Ammon's horn (tissue), 1 donor: ENCODE measurements at places on chromosomes 11 and 22.
A peak's percentile ranks its signal among the peaks of the same experiment; 100 is the strongest.

DNA sequence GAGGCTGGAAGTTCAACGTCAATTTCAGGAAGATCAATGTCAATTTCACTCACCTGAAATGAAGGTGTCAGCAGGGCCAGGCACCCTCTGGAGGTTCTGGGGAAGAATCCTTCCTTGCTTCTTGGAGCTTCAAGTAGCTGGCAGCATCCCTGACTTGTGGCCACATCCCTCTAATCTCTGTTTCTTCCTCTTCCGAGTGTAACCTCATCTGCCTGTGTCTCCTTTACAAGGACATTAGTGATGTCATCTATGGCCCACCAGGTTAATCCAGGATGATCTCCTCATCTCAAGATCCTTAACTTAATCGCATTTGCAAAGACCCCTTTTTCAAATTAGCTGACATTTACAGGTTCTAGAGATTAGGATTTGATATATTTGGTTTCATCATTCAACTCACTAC is 240.8 kb upstream of the MTNR1B start:
- DNase-seq: no peak

- no peak for DNase-seq
Measured at GRCh38 chr22:23210428-23211170, 30.3 kb downstream of the BCR start.

- DNase-seq: no peak
Measured at GRCh38 chr11:46293641-46294103, 16.2 kb downstream of the CREB3L1 start.

DNA sequence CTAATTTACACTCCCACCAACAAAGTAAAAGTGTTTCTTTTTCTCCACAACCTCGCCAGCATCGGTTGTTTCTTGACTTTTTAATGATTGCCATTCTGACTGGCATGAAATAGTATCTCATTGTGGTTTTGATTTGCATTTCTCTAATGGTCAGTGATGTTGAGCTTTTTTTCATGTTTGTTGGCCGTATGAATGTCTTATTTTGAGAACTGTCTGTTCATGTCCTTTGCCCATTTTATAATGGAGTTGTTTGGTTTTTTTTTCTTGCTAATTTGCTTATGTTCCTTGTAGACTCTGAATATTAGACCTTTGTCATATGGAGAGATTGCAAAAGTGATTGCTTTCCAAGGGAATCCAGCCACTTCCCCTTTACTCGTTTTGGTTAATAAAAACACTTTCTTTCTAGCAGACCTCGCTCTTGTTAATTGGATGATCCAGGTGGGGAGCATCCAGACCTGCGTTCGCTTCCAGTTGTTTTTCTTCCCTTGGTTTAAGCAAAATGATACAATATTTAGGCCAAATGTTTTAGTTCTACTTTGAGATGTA is 17.1 kb upstream of the APOL4 start:
- DNase-seq: no peak

- no peak for DNase-seq
Measured at GRCh38 chr11:65525546-65526480, 930 bp downstream of the SCYL1 start.

DNA sequence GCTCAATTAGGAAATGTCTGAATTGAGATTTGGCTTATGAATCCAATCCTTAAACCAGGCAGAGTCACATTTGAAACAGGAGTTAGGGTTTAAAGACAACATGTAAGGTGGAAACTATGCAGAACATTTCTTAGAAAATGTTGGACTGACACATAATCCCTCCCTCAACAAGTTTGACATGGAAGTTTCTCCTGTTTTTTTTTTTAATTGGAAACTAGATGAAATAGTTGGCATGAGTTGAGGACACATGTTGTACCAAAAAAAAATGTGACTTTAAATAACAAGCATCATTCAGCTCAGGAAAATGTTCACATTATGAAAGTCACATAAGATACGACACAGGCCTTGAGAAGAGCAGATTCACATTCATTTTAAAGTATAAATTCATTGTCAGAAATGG is 154.9 kb upstream of the DDI1 start:
- DNase-seq: no peak

DNA sequence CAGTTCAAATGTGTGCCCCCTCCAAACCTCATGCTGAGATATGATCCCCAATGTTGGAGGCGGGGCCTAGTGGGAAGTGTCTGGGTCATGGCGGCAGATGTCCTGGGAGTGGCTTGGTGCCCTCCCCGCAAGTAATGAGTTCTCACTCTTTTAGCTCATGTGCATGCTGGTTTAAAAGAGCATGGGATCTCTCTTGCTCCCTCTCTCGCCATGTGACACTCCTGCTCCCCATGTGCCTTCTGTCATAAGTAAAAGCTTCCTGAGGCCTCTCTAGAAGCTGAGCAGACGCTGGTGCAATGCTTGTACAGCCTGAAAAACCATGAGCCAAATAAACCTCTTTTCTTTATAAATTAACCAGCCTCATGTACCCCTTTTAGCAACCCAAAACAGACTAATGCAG is 98.8 kb downstream of the SGSM3 start:
- DNase-seq: no peak

GRCh38 chr22:36617694-36618522 is 85.6 kb downstream of the CACNG2 start:
- no peak for DNase-seq

GRCh38 chr11:13205486-13205885 is 72.1 kb upstream of the BMAL1 start:
- peak; percentile 48 for DNase-seq

DNA sequence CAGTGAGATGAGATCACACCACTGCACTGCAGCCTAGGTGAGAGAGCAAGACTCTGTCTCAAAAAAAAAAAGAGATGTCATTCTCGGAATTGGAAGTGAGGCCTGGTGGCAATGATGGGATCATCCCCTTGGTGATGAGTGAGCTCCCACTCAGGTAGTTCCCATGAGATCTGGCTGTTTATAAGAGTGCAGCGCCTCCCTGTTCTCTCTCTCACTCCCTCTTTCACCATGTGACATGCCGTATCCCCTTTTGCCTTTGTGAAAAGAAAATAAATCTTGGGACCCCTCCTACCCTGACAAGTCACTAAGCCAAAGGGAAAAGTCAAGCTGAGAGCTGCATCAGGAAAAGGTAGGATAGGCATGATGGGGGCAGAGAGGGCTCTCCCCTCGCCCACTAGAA is 28.8 kb downstream of the ZNF70 start:
- DNase-seq: no peak

- no peak for DNase-seq
Measured at GRCh38 chr11:61384271-61385242, 7.8 kb upstream of the TMEM216 start.

DNA sequence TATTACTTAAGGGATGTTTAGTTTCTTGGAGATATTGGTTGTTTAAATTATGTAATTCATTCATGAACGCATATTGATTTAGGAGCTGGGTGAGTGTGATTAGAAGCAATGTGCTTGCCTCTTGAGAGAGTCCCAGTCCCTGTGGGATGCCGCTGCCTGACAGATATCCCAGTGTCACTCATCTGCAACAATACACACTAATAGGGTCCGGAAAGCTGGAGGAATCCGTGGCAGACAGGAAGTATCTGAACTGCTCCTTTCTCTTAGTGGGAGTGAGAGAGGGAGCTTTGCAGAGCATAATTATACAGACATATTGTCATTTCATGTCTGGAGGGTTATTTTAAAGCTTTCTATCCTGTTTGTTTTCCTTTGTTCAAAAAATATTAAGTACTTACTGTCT is 17.4 kb downstream of the AMOTL1 start:
- no peak for DNase-seq

GRCh38 chr11:34977089-34977912 is 60.9 kb downstream of the PDHX start:
- DNase-seq: no peak

DNA sequence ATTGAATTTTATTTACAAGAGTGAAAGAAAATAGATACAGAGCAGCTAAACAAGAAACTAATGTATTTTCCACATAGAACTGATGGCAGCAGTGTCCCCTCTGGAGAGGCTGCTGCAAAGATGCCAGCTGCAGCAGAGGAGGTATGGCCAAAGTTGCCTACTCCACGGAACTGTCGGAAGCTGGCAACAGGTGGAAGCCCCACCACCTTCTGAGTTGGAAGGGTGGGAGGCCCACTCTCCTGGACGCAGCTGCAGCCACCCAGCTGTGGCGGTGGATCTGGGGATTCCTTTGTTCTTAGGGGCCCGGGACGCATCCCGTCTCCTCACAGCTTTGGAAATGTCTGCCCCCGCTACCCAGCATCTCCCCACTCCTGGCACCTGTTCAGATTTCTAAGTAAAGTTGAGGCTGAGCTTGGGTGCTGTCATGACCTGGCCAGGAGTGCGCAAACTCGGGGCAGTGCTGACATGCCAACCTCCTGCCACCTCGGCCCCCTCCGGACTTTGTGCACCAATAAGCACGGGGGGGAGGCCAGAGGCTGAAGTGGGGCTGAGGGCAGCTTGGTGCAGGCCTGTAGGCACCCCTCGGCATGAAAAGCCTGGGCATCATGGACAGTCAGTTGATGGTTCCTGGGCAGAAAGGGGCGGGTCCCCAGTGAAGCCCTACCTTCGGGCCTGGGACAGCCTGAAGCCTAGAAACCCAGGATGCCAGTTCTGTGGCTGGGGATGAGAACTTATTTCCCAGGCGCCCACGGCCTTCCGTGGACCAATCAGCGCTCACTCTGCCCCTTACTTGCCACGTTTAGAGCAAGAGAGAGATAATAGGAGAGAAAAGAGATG is 1071.4 kb downstream of the JRKL start:
- DNase-seq: no peak

- no peak for DNase-seq
Measured at GRCh38 chr11:5564259-5565019, 16.1 kb upstream of the OR52H1 start.

- peak; percentile 76 for DNase-seq
Measured at GRCh38 chr11:75351791-75352587, 528 bp upstream of the ARRB1 start.

DNA sequence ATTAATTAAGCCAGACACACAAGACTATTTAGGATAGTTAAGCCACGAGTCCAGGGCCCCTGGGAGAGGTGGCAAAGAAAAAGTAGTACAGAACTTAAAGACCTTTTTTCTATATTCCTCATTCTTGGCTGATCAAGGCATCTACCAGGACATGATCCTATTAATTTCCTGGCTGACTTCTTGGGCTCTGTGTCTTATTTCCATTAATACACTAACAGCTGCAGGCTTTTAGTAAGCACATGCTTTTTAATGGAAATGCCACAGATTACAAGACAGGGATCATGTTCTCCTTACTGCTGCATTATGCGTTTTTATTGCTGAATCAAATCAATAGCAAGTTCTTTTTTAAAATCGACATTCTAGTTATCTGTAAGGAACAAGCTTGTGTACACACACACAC is 35.2 kb downstream of the BTG4 start:
- no peak for DNase-seq

- peak; percentile 54 for DNase-seq
Measured at GRCh38 chr11:19905280-19905853, 192.7 kb downstream of the NAV2 start.

GRCh38 chr11:68275721-68276507 is 4.1 kb upstream of the C11orf24 start:
- DNase-seq: no peak

- DNase-seq: no peak
Measured at GRCh38 chr11:130666781-130667251, 218.4 kb downstream of the ADAMTS15 start.

DNA sequence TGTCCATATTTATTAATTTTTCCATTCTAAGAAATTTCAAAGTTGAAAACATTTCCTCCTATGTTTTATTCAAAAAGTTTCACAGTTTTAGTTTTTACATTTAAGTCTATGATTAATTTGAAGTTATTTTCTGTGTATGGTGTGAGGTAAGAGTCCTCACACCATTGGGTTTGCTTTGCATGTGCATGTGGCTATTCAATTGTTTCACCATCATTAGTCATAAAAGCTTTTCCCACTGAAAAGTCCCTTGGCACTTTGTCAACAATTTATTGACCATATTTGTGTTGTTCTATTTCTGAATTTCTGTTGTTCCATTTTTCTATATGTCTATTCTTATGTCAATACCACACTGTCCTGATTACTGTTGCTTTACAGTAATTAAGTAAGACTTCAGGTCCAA is 186.5 kb downstream of the KIF18A start:
- DNase-seq: no peak

GRCh38 chr22:49613511-49614270 is 214.0 kb downstream of the BRD1 start:
- no peak for DNase-seq

GRCh38 chr22:29200901-29201300 is 4.8 kb upstream of the EMID1 start:
- no peak for DNase-seq

DNA sequence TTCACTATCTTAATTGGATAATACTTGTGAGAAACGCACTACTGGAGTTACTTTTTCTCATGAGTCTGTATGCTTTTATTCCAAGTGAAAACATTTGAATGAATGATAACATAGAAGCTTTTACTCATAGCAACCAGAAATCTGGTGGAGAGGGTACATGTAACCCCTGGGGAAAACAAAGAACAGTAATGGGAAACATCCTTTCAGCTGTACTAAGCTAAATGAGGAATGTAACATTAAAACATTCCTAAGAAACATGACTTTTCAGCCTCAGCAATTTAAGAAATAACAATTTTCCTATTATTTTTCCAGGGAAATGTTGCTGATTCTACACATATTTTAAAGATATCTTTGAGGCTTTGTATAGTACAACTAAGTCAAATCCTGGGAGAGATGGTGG is 97.2 kb upstream of the CEP126 start:
- DNase-seq: no peak

- DNase-seq: no peak
Measured at GRCh38 chr22:43013355-43014315, 1.3 kb downstream of the PACSIN2 start.

GRCh38 chr22:47209547-47210023 is 447.1 kb downstream of the TBC1D22A start:
- no peak for DNase-seq

DNA sequence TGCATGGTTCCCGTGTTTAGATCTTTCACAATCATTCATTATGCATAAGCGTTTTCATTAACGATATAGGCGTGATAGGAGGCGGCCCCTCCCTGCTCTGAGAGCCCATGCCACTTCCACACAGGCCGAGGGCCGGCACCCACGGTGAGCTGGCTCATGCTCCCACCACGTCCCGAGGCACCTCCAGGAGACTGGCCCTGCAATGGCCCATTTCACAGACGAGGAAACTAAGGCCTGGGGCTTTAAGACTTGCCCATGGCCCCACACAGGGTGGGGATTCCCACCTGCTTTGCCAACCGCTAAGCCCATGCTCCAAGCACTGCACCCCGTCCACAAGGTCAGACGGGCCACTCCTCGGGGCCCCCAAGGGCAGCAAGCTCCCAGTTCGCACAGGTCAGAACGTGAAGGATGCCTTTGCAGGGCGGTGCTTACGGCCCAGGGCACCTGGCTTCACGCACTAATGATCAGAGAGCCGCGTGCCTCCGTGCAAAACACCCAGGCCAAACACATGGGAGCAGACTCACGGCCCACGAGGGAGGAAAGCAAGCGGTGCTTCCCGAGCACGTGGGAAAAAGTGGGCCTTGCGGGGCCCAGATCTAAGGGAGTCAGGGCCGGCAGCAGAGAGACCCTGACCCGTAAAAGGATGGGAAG is 8.3 kb downstream of the OSBPL5 start:
- DNase-seq: no peak

GRCh38 chr11:8913961-8914660 is 3.1 kb downstream of the AKIP1 start:
- DNase-seq: peak; percentile 55
